ENCODE measurements at places on chromosomes 3 and 15.

GRCh38 chr15:92161039-92161670 lies 232.5 kb upstream of the ST8SIA2 start:
- DNase-seq: no peak

- DNase-seq: no peak
These were observed 30.1 kb downstream of the SPSB4 start for GRCh38 chr3:141081141-141081795.

DNA sequence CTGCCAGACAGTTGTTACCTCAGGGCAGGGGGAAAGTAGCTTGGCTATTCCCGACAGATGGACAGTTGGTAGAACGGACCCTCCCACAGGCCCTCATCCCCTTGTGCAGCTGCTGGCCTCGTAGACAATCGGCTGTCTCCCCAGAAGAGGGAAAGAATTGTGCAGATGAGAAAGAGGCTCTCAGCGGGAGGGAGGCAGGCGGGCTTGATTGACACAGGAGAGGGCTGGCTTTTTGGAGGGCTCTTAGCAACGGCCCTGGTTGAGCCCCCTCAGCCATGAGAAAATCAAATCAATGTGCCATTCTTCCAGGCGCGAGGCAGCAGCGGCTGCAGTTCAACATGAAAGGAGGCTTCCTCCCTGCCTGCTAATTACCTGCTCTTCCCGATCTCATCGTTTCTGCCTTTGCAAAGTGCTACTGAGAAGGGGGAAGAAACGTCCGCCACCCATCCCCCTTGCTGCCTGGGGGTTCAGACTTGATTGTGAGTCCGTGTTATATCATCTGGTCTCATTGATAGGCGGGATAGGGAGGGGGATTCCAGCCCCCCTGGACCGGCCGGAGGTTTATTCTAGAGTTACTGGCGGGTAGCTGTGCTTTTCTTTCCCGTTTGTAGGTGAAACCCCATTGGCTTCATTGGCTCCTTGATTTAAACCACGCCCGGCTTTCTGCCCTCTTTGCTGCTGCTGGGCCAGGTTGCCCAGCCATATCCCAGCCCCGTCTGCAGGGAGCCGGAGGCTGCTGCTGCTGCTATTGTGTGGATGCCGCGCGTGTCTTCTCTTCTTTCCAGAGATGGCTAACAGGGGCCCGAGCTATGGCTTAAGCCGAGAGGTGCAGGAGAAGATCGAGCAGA lies at the start of gene TAGLN3:
Gene TAGLN3, plus strand, starts transcription at position 287 of the 848 bp plus-strand sequence. Its CDS starts 501 bp downstream, at position 788.
- DNase-seq: no peak

DNA sequence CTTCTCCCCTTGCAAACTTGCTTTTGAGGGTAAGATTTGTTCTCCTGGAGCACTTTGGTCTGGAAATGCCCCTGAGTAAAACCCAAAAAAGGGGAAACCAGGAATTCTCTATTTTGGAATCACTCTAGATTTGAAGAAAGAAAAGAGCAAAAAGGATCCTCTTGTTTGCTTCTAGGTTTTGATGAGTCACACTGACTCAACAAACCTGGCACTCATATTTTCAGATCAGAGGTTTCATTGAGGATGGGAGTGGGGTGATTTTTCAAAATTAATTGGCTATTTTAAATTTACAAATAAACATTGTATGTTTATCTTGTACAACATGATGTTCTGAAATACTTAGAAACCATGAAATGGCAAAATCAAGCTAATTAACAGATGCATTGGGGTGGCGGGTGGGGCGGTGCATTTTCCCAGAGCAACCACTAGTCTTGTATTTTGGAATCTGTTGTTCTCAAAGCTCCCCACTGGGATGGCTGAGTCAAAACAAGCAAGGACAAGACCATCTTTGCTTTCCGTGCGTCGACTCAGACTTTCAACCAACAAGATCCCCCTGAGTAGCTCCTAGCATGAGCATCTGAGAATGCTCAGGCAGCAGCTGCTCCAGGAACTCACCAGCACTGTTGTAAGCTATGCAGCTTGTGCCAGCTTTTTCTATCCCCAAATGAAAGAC lies 451.4 kb downstream of the WDR72 start:
- DNase-seq: no peak

GRCh38 chr3:163971861-163972260 lies 1106.4 kb downstream of the SI start:
- no peak for DNase-seq

GRCh38 chr15:68608206-68608843 lies 29.5 kb downstream of the CORO2B start:
- DNase-seq: peak; percentile 96

DNA sequence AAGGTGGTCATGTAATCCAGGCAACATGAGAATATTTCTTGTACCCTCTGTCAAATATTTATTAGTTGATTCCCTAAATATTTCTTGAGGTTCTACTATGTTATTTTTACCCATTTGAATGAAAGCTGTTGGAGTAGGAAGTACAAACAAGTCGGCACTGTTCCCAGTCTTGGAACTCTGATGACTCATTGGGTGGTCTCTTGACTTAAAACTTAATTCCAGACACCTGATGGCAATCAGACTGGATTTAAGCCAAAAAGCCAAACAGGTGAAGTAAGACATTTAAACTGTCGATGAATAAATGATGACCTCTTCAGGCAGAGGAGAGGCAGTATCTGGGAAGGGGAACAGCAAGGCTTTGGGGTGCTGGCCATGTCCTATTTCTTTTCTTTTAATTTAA lies 22.8 kb downstream of the C2CD4A start:
- no peak for DNase-seq

- no peak for DNase-seq
These were observed 81.2 kb downstream of the PLCH1 start for GRCh38 chr3:155663467-155664212.
